ENCODE measurements at places on chromosomes 5 and 9.
A peak's percentile ranks its signal among the peaks of the same experiment; 100 is the strongest.

- no peak for DNase-seq
Measured at GRCh38 chr5:60483050-60483449, 216.9 kb downstream of the DEPDC1B start.

DNA sequence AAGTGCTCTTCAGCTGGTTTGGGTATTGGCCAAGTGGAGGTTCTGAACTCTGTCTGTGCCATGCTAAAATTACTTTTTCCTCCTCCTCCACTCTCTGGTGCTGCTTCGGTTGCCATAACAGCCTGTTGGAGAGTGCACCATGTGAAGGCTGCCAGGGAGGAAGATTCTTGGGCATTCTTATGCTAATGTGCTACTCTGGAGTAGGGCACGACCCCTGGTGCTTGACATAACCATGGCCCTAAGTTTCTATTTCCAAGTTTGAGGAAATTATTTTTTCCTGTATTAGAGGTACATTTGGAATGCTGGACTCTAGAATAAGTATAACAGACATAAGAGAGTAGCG, 111.6 kb downstream of the ARHGAP26 start:
- no peak for DNase-seq

DNA sequence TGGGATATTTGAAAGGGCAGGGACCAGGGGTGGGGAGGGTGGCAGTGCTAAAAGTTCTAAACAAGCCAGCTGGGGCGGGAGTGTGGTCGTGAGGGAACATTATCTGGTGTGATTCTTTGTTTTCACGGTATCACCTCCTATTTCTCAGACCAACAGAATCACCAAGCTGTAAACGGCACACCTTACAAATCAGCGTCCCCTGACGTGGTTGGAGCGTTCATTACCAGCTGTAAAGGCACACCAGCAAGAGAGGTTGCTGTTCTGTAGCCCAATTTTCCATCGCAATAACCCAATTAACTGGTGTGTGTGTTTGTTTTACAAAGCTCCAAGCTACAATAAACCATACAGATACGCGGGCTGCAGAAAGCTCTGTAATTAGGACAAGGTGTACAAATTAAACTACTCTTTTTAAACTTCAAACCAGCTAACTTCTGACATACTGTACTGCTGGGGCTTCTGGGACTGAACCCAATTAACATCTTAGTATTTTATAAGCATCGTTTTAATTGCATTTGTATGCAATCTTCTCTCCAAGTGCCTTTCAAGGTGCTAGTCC, 303.6 kb upstream of the CLINT1 start:
- no peak for DNase-seq

GRCh38 chr9:131693651-131694597, 46.0 kb downstream of the RAPGEF1 start:
- no peak for DNase-seq

GRCh38 chr9:3817208-3817607, 291.4 kb upstream of the RFX3 start:
- no peak for DNase-seq

- no peak for DNase-seq
Measured at GRCh38 chr9:86747711-86748110, 199.6 kb downstream of the GAS1 start.

- DNase-seq, result no peak
Measured at GRCh38 chr5:131418846-131419245, 155.0 kb downstream of the CDC42SE2 start.

DNA sequence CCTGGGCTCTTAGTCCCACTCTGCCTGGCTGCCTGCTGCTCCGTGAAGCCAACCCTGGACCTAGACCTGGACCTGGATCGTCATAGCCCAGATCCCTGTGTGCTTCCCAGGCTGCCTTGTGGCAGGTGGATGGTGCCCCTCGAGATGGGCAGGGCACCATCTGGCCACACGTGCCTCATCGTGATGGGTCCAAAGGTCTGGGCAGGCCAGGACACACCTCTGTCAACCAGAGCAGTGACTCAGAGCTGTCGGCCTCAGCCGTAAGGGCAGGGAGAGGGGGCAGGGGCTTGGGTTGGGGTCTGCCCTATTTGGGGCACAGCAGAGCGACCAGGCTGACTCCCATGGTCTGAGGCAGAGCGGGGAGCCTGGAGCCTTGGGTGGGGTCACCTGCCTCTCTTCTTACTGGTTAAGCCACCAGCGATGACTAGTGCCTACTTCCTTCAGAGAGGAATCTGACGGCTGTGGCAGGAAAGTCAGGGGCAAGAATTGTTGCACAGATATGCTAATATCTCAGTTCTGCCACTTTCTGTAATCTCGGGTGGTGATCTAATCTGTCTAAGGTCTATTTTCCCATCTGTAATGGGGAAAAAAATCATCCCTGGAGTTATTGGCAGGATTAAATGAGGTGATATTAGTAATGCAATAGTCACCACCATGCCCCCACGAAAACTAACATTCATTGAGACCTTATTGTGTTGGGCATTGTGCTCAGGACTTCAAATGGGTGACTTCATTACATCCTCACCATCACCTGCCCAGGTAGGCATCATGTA, 3.2 kb upstream of the CDHR2 start:
- DNase-seq, result no peak

DNA sequence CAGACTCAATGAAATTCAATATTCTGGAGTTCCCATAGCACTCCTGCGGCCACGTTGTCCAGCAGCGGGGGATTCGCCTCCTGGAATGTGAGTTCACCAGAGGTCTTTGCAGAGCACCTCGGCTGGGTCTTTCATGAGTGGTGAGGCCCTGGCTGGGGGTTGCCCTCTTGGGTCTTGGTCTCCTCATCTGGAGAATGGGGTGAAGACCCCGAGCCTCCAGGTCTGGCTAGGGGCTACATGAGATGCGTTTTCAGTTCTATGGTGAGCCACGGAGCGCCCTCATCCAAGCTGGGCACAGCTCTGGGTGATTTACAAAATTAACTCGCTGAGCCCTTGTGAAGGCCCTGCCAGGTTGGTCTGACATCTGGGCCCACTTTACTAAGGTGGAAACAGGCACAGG, 37.5 kb upstream of the RXRA start:
- no peak for DNase-seq

DNA sequence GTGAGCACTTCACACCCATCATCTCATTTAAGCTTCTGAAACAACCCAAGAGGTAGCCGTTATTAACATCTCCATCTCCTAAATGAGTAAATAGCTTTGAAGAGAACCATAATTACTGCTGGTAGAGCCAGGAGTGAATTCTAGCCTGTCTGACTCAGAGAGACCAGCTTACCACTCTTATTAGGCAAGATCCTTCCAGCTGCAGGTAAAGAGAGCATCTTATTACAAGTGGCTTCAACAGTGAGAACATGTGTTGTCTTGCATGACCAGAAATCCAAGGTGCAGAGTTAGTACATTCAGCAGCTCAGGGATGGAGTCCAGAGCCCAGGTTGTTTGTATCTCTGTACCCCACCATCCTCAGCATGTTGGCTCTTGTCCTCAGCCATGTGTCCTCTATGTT, 10.9 kb upstream of the AFAP1L1 start:
- no peak for DNase-seq

GRCh38 chr5:173751266-173751600, 134.8 kb upstream of the BOD1 start:
- no peak for DNase-seq

- DNase-seq, result no peak
Measured at GRCh38 chr5:22258139-22258538, 595.0 kb downstream of the CDH12 start.

GRCh38 chr5:130164966-130165365, 260.7 kb downstream of the CHSY3 start:
- no peak for DNase-seq

DNA sequence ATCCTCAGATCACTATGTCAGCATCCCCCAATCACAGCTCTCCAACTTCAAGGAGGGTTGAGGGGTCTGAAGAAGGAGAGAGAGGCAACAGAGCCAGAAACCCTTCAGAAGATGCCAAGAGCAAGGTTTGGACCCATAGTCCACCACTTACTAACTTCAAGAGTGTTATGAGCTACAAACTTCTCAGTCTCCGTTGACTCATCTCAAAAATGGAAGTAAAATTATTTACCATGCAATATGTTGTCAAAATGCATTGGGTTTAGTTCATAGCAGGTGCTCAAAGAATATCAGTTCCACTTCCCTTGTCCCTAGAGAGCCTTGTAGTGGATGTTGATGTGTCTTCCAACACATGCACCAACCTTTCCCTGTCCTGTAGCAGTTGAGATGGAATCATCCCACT, 116.0 kb downstream of the KCNIP1 start:
- DNase-seq, result no peak

DNA sequence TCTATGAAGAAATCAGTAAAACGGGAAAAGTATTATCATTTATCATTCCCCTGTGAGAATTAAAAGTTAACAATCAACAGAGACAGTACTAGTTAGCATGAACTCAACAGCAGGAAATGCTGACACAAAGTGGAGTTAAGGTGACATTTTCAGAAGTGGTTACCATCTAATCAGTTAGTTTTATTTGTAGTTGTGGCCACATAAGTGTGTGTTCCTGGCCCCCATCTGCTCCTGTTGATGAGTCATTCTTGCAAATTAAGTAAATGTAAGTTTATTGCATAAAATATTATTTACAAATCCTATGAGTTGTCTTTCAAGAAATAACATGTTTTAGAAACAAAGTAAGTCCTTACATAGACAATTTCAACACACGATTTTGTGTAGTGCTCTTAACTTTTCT, 8.9 kb upstream of the BNC2 start:
- peak; percentile 21 for DNase-seq

DNA sequence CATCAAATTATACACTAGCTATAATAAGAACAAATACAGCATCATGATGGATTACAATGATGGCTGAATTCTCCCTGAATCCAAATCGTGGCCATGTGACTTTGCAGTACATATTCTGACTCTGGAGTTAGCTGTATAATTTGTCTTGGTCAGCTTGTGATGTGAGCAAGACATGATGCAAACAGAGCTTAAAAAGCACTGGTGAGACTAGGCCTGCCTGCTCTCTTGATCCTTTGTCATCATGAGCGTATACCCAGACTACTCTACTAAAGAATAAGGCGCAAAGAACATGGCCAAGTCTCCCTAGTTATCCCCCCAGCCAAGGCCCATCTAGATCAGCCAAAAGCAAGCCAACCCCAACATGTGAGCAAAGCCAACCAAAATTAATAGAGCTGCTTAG, 34.7 kb upstream of the IFNE start:
- DNase-seq, result no peak

DNA sequence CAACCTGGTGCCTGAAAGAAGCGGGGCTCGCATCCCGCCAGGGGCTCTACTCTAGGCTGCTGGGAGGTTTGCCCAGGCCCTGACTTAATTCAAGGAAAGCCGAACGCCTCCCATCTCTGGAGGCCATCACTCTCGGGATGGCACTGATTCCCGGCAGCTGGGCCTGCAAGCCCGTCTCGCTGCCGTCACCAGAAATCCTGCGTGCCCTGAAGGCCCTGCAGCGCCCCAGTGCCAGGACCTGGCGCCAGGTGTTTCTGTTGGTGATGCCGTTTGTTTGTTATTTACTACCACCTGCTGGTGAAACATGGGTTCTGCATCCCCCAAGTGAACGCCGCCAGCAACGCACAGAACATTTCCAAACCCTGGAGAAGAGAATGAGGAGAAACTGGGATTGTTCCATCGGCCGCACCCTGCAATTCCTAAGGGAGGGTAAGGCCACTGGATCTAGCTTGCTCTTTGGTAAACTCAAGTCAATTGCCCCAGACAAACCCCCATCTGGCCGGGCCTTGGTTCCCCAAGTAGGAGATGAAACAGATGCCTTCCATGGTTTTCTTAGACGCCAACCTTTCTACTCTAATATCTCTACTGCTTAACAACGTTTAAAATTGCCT, 77.9 kb downstream of the AK8 start:
- peak; percentile 80 for DNase-seq

- no peak for DNase-seq
Measured at GRCh38 chr9:96777426-96777864, 442 bp downstream of the ZNF510 start.

GRCh38 chr9:110936237-110936636, 102.0 kb downstream of the LPAR1 start:
- DNase-seq, result peak; percentile 25

DNA sequence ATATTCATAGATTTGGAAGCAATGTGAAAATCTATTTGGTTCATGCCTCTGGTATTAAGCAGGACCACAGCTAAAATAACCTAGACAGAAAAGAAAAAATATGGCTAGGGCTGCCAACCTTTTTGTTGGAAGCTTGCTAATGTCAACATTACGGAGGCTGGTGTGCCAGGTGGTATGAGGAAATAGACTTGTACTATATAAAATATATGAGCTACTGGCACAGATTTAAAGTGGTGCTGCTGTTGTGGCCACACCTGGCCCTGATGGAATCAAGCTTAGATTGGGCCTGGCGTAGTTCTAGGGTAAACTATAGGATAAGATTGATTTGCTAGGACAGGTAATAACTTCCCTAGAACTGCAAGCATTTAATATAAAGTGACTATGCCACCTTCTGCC, 10.6 kb upstream of the PARP8 start:
- DNase-seq, result no peak

- no peak for DNase-seq
Measured at GRCh38 chr9:131366761-131367401, 27.0 kb upstream of the PRRC2B start.

GRCh38 chr5:135880801-135881200, 14.8 kb downstream of the IL9 start:
- no peak for DNase-seq

DNA sequence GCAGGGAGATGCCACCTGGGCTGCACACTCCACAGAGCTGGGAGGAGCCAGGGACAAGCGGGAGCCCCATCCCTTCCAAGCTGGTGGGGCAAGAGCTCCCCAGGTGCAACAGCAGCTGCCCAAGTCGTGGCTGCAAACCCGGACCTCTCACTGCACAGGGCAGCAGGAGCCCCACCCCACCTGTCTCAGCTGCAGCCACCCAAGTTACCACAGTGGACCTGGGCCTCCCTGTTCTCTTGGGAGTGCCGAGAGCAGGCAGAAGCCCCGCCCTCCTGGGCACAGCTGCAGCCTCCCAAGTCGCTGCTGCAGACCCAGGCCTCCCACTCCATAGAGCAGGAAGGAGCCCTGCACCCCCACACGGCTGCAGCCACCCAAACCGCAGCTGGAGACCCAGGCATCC, 374.1 kb upstream of the ACO1 start:
- DNase-seq, result no peak

Measured in inflammatory macrophage (primary cell).